Suppressor macrophage treated with lipopolysaccharide for 1 hour (primary cell): ENCODE measurements at places on chromosomes 16 and 17.

- no peak for DNase-seq
Observed at GRCh38 chr17:21263376-21263775, 10.2 kb upstream of the NATD1 start.

GRCh38 chr16:4407543-4408322 is 8.7 kb downstream of the CORO7 start:
- no peak for DNase-seq

DNA sequence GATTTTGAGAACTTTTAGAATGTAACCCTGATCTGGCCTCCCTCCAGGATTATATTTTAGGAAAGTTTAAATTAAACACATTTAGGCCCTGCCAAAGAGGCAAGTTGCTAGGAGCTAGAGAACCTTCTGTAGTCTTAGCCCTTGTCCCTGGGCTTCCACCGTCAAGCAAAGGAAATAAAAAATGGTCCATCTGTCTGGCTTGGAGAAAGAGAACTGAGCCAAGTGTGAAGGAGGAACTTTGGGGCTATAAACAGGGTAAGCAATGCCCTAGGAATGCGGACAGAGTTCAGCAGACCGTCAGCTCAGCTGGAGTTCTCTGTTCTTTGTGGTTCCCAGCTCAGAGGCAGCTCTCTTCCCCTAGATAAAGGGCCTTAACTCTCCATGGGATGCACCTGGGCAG is 29.6 kb downstream of the RCVRN start:
- peak; percentile 28 for DNase-seq

DNA sequence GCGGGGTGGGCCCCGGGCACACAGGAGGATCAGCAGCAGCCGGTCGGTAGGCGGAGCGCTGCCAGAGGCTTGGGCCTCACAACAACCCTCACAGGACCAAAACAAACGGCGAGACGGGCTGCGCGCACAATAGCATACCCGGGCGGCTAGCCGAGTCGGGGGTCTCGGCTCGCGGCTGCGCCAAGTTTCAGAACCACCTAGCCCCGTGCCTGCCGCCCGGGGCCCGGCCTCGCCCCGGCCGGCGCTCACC is 732 bp downstream of the ULK2 start:
- peak; percentile 54 for DNase-seq

GRCh38 chr17:28242791-28243190 is 76.2 kb upstream of the TMEM97 start:
- DNase-seq, result no peak

DNA sequence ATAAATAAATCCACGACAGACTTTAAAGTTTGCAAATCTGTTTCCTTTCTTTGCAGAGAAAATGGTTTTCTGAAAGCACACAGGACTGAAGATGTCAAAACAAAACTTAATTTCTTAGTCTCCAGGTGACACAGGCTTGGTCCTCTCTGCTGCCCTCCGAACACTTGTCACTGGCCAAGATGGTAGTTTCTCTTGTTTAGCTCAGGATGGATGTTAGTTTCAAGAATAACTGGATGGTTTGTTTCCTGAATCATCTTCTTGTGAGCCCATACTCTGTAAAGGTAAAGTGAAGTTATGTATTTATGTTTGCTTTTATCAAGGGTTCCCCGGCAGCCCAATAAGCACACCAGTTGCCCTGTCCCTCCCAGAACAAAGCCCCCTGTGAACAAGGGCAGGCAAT is 9.9 kb upstream of the FLCN start:
- DNase-seq, result no peak

DNA sequence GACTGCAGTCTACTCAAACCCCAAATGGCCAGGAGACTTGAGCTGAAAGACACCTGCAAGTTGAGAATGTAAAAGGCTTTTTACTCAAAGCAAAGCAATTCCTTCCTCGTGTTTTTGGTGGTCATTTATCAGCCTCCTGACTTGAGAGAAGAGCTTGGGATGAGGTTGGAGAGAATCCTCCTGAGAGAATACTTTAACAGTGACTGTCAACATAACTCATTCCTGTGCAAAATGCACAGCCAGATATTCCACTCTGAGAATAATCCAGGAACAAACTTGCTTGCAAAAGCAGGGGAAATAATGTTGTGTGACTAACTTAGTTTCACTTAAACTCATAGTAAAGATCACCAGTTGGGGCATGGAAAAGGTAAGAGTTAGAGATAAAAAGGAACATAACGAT is 53.4 kb downstream of the SNTB2 start:
- no peak for DNase-seq

GRCh38 chr17:59311051-59311468 is 20.4 kb upstream of the YPEL2 start:
- peak; percentile 83 for DNase-seq

DNA sequence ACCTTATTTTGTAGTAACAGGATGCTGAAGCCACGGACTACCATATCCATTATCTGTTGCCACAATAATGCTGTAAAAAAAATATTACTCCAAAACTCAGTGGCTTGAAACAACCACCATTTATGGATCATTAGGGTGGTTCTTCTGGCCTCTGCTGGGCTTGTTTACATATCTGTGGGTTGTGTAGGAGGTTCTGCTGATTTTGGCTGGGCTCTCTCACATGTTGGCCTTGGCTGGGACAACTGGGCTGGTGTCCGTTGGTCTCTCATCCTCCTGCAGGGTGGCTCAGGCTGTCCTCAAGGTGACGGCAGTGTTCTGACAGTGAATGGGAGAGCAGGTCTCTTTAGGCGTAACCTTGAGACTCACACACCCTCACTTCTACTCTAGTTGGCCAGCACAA is 76.0 kb downstream of the GPR139 start:
- DNase-seq, result no peak
